ENCODE measurements at places on chromosomes 2 and 18.

DNA sequence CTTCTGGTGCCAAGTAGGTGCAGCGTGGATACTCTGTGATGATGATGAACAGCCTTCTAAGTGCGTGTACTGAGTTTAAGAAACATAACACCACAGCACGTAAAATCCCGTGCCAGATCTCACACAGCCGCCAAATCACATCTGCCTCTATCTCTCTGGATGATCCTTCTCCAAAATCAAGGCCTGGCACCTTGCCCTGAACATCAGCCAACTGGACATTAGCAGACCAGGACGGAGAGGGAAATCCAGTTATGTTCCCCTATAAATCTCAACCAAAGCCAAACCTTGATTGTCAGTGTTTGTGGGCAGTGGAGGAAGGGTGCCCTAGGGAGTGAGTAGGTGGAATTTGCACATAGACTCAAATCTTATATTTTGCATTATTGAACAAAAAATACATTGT lies 164.3 kb downstream of the MIB1 start:
- no peak for DNase-seq

- no peak for DNase-seq
Observed at GRCh38 chr2:38159597-38159996, 83.6 kb upstream of the CYP1B1 start.

GRCh38 chr18:69757733-69758132 lies 189.9 kb downstream of the CD226 start:
- no peak for DNase-seq

DNA sequence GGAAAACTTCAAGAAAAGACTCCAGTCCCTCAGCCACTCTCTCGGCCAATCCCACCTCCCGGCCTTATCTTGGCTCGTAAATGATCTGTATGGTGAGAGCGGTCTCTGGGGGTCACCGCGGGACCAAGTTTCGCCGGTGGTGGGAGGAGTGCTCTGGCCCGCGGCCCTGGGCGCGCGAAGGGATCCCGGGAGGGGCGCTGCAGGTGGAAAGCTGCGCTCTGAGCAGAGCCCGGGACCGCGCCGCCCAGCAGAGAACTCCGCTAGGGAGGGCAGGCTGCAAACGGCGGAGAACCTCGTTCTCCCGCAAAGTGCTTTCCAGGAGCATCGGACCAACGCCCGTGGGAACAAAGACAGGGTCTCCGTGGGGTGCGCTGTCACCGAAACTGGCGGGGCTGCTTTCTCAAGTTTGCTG lies 622 bp downstream of the LRP2 start:
- no peak for DNase-seq

GRCh38 chr2:213691351-213691750 lies 407.1 kb downstream of the SPAG16 start:
- DNase-seq: no peak

Measured in stimulated activated CD4-positive, alpha-beta T cell treated with anti-CD3 and anti-CD28 coated beads, TNF-alpha, amount 100 ng/mL, for 48 hours (primary cell).